ENCODE measurements at places on chromosomes 5 and 9.
A peak's percentile ranks its signal among the peaks of the same experiment; 100 is the strongest.

- peak; percentile 4 for DNase-seq
These were observed 1.3 kb upstream of the NNT start for GRCh38 chr5:43601454-43602260.

DNA sequence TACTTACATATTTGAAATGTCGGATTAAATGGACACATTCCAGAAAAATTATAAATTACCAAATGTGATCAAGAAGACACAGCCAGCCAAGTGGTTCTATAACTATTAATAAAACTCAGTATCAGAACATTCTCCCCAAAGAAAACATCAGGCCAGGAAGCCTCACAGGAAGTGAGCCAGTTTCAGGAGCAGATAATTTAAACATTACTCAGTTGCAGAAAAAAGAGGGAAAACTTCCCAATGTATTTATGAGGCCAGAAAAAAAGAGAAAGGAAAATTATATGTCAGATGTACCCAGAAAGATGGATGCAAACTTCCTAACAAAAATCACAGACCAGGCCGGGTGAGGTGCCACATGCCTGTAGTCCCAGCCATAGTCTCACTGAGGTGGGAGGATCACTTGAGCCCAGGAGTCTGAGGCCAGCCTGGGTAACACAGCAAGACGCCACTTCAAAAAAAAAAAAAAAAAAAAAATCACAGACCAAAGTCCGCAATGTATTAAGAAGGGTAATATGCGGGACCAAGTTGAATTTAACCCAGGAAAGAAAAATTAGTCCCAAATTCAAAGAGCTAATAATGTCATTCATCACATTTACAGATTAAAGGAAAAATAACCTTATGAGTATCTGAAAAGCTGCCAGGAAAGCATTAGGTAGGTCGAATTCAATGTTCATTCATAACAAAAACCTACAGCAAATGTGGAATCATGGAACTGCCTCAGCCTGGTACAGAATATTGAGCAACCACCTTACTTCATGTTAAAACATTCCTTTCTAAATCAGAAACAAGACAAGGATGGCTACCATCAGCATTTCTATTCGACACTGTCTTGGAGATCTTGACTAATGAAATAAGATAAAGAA is 37.2 kb upstream of the NRARP start:
- DNase-seq, result no peak

GRCh38 chr5:14373685-14374084 is 207.9 kb upstream of the OTULINL start:
- DNase-seq, result no peak

GRCh38 chr5:164153469-164154172 is 648.2 kb downstream of the MAT2B start:
- no peak for DNase-seq

GRCh38 chr5:81486711-81487110 is 92.8 kb upstream of the ACOT12 start:
- DNase-seq, result no peak

DNA sequence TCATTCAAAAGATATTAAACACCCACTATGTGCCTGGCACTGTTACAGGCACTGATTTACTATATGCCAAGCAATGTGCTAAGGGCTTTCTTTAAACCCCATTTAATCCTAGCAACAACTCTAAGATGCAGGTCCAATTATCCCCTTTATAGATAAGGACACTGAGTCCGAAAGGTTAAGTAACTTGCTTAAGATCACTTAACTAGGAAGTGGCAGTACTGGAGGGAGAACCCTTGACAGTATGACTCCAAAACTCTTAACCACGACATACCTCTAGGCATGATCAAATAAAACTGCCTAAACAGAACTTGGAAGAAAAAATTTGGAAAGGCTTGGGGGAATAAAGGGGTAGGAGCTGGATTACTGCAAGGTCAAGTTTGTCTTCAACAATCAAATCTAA is 1.7 kb downstream of the RAB14 start:
- DNase-seq, result no peak

DNA sequence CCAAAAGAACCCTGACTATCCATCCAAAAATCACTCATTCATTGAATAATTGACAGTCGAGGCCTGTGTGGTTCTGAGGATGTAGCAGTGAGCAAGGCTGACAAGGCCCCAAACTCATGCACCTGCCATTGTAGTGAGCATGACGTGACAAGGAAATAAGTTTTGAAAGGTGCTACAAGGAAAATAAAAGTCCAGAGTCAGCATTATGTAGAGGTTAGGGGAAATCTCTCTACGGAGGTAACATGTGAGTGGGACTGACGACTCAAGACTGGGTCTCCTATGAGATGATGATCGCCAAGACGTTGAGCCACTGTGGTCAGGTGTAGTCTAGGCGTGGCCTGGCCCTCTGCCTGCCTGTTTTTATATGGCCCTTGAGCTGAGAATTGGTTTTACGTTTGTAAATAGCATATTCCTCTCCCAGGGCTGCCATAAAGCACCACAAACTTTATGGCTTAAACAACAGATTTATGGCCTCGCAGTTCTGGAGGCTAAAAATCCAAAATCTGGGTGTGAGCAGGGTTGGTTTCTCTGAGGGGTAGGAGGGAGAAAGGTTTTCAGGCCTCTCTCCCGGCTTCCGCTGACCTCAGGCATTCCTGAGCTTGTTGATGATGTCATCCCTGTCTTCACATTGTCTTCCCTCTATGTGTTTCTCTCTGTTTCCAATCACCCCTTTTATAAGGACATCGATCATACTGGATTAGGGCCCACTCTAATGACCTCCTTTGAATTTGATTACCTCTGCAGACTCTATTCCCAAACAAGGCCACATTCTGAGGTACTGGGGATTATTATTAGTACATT is 206.4 kb upstream of the EGFLAM start:
- DNase-seq, result no peak

GRCh38 chr9:33295571-33295970 is 5.3 kb downstream of the NFX1 start:
- no peak for DNase-seq

DNA sequence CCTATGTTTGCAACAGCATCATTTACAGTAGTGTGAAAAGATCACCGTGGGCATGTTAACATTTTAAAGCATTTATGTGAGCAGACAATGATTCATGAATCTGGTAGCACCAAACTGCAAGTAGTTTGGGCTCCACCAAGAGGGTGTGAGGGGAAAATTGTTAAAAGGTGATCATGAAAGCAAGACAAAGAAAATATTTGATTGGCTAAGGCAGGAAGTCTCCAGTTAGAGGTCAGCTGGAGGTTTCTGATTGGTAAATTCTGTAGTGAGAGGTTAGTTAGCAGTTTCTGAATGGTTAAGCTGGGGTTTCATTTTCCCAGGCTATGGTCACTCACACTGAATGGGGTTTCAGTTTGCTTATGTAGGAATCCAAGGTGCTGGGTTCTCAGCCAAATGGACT is 13.5 kb upstream of the DRD1 start:
- DNase-seq, result no peak

- DNase-seq, result no peak
These were observed 55.6 kb upstream of the TESK1 start for GRCh38 chr9:35549441-35549840.

- no peak for DNase-seq
These were observed 20.0 kb downstream of the SLC30A5 start for GRCh38 chr5:69113851-69114250.

DNA sequence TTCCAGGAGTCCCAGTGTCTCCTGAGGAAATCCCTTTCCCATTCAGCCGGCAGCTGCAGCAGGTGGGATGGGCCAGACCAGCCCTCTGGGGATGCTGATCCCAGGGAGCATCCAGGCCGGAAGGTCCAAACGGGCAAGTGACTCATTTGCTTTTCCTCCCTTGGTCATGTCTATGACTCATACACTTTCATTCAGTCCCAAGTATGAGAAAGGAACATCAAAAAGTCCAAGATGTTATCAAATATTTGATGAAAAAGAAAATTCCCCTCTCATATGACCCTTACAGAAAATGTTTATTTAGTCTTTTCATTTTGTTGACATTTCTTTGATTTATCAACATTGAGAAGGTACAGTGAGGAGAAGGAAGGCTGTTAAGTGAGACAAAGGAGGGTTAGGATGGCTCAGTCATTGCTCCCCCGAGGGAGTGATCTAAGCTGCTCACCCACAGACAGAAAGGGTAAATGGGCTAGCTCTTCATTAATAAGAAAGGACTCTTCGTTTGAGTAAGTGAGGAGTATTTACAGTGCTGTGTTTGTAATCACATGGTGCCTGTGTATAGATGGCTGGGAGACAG is 117.6 kb upstream of the ANKRD55 start:
- peak; percentile 69 for DNase-seq

GRCh38 chr9:37374892-37375291 is 47.6 kb upstream of the GRHPR start:
- no peak for DNase-seq
